Activated naive CD4-positive, alpha-beta T cell treated with anti-CD3 and anti-CD28 coated beads for 36 hours (primary cell): ENCODE measurements at places on chromosomes 2 and 18. TPM values are rescaled to one million over a fixed set of nuclear protein-coding genes. Genes with fewer than 3 reads are reported as not detected.

The MC4R gene
- not detected for total RNA-seq

The DSC1 gene
- 0.20 TPM for total RNA-seq

The IMPA2 gene
- 28.9 TPM for total RNA-seq

The CHST9 gene
- total RNA-seq: not detected

The NEU4 gene
- not detected for total RNA-seq

The EPB41L3 gene
- 7.2 TPM for total RNA-seq

The MAP3K19 gene
- total RNA-seq: not detected

The SLC9A2 gene
- 0.07 TPM for total RNA-seq

The SESTD1 gene
- total RNA-seq: 12.4 TPM

The WDSUB1 gene
- 6.6 TPM for total RNA-seq

The DRC1 gene
- not detected for total RNA-seq

The GPR45 gene
- total RNA-seq: not detected

The RNF144A gene
- 49.0 TPM for total RNA-seq

The STEAP3 gene
- total RNA-seq: 0.07 TPM
